ENCODE measurements at places on chromosomes 6 and 20.

DNA sequence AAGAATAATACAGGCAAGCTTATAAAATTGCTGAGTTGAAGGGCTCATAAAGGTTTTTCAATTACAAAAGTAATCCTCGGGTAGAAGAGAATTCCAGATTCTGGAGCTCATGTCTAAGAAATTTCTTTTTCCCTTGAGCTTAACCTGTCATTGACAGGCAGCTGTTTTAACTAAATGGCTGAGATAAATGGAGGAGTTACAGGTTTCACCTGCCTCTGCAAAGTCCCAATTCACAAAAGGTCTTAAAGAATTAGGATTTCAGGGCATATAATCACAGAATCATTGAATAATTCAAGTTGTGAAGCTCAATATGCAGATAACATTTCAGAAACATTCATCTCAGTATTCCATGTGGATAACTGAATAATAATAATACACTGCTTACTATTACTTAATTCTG is 660.1 kb upstream of the NRSN1 start:
- no peak for DNase-seq

DNA sequence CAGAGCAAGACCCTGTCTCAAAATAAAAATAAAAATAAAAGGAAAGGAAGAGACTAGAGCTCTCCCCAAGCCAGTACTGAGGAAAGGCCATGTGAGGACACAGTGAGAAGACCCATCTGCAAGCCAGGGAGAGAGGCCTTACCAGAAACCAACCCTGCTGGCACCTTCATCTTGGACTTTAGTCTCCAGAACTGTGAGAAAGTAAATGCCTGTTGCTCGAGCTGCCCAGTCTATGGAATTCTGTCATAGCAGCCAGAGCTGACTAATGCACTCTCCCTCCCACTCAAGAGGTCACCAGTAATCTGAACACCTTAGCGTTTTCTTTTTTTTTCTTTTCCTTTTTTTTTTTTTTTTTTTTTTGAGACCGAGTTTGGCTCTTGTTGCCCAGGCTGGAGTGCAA is 7.3 kb upstream of the PRPH2 start:
- DNase-seq, result no peak

- DNase-seq, result no peak
These were observed 600 bp downstream of the XPO5 start for GRCh38 chr6:43575105-43575771.

- DNase-seq, result no peak
These were observed 58.8 kb upstream of the CNKSR3 start for GRCh38 chr6:154569156-154569862.

DNA sequence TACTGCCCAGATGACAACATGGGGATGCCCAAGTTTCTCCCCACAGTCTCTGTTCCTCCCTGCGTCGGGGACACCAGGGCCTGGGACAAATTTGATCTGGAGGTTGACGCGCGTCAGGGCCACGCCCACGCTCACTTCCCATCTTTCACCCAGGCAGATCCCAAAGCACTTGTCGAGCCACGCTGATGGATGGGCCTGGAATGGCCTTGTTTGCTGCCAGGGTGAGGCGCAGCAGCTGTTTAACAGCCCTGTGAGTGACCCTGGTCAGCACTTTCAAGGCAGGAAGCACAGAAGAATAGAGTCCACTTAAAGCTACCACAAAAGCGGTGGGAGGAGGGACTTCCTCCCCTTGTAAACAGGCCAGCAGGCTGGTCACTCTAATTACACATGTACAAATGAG is 324.7 kb upstream of the JARID2 start:
- no peak for DNase-seq

GRCh38 chr20:16167423-16168130 is 405.7 kb downstream of the KIF16B start:
- DNase-seq, result no peak

DNA sequence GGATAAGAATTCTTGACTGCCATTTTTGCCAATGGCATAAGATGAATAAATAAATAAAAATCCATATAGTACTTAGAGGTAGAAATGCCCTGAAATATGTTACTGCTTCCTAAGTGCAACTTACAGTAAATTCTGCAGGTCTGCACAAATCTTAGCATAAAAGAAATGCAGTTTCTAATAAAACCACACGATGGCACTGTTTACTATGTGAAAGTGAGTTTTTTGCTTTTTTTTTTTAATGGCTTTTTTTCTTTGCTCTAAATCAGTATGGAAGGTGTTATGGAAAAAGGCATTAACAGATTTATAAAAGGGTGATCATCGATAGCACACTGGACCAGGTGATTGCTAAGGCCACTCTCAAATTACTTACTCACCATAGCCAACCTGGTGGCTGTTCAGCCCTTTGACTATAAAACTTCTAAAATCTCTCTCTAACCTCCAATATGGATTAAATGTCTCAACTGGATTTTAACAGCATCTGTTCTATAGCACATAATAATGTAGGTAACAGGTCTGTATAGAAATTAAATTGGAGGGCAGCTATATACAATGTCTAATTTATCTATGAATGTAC is 45.8 kb downstream of the AHI1 start:
- no peak for DNase-seq

- DNase-seq, result no peak
These were observed 954.0 kb upstream of the MAN1A1 start for GRCh38 chr6:120303527-120303926.

DNA sequence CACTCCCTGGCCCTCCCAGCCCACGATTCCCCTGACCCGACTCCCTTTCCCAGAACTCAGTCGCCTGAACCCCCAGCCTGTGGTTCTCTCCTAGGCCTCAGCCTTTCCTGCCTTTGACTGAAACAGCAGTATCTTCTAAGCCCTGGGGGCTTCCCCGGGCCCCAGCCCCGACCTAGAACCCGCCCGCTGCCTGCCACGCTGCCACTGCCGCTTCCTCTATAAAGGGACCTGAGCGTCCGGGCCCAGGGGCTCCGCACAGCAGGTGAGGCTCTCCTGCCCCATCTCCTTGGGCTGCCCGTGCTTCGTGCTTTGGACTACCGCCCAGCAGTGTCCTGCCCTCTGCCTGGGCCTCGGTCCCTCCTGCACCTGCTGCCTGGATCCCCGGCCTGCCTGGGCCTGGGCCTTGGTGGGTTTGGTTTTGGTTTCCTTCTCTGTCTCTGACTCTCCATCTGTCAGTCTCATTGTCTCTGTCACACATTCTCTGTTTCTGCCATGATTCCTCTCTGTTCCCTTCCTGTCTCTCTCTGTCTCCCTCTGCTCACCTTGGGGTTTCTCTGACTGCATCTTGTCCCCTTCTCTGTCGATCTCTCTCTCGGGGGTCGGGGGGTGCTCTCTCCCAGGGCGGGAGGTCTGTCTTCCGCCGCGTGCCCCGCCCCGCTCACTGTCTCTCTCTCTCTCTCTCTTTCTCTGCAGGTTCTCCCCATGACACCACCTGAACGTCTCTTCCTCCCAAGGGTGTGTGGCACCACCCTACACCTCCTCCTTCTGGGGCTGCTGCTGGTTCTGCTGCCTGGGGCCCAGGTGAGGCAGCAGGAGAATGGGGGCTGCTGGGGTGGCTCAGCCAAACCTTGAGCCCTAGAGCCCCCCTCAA is at the start of gene LTA:
Gene LTA (plus strand): TSS at position 249 of the 871 bp plus-strand sequence. CDS start 454 bp downstream, at position 703.
- DNase-seq, result peak; percentile 71

- no peak for DNase-seq
These were observed 36.3 kb upstream of the TGM2 start for GRCh38 chr20:38201356-38201755.

- no peak for DNase-seq
These were observed 70.5 kb upstream of the FYN start for GRCh38 chr6:111943726-111944125.

DNA sequence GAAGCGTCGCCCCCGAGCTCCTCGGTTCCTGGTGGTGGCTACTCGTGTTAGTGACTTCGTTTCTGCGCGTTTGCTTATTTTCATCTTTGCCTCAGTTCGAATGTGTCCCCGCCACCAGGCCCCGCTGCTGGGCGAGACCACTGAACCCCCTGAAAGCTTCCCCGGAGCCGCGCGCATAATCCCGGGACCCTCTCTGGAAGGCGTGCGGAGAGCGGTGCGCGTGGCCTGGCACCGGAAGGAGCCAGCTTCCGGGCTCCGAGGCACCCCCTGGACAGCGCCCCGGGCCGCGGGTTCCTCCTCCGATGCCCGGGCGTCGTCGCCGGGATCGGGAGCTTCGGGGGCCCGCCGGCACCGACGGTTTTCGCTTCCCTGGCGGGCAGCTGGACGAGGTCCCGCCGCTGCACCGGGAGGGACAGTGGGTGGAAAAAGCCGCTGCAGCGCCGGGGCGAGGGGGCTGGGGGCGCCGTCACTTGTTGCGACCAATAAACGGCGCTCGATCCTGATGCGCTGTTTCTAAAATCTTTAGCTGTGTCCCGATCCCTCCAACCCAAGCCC is 643 bp upstream of the SLC35D3 start:
- no peak for DNase-seq

DNA sequence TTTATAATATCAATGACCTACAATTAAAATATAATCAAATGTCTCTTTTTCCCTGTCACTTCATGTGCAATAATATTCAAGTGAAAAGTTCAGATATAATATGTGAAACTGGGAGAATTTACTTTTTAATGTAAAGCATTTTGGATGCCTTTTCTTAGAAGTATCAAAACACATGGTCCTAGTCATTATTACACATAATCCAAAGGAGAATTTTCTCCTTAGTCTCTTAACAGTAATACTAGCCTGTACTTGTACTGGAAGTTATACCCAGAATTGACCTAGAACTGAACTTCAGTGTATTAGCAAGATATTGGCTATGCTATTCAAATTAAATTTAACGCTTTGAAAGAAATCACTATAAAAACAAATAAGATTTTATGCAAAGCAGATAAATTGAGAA is 842.6 kb upstream of the MANEA start:
- no peak for DNase-seq

GRCh38 chr6:706146-706545 is 13.2 kb upstream of the EXOC2 start:
- DNase-seq, result no peak

- no peak for DNase-seq
These were observed 98.4 kb downstream of the PERP start for GRCh38 chr6:138008791-138009190.

DNA sequence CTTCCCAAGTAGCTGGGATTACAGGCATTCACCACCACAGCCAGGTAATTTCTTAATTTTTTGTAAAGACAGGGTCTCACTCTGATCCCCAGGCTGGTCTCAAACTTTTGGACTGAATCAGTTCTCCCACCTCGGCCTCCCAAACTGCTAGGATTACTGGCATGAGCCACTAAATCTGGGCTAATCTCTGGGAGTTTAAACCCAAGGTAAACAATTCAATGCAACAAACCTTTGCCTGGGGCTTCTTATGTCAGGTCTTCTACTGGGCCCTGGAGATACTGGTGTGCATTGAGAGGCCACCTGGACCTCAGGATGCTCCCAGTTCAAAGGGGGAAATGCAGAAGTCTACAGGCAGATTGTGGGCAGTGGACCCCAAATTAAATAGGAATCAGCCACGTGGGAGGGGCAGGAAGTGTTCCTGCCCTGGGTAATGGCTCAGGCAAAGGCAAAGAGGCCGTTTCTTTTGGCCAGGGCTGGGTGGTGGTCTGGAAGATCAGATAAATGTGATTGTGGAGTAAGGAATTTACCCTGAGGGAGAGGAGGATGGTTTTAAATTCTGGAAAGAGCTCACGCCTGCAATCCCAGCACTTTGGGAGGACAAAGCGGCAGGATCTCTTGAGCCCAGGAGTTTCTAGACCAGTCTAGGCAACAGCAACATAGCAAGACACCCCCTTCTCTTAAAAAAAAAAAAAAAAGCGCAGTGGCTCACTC is 1.3 kb upstream of the MYBL2 start:
- no peak for DNase-seq

- DNase-seq, result no peak
These were observed 32.1 kb upstream of the NR2E1 start for GRCh38 chr6:108133594-108134179.

- DNase-seq, result no peak
These were observed 14.4 kb downstream of the SNRPC start for GRCh38 chr6:34771727-34772126.

- no peak for DNase-seq
These were observed 21.7 kb downstream of the TGM6 start for GRCh38 chr20:2402271-2402980.

DNA sequence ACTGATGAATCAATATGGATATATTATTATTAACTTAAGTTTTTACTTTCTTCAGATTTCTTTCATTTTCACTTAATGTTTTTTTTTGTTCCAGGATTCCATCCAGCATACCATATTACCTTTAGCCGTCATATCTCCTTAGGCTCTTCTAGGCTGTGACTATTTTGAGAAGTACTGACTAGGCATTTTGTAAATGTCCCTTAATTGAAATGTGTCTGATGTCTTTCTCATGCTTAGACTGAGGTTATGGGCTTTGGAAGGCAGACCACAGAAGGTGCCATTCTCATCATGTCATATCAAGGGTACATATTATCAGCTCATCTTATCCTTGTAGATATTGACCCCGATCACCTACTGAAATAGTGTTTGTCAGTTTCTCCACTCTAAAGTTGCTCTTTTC is 101.3 kb downstream of the FOXO3 start:
- DNase-seq, result no peak

- DNase-seq, result no peak
These were observed 144.0 kb downstream of the CCDC170 start for GRCh38 chr6:151637814-151638213.

- DNase-seq, result no peak
These were observed 9.7 kb upstream of the HMGA1 start for GRCh38 chr6:34226731-34227586.

GRCh38 chr6:35736253-35736894 is 458 bp upstream of the ARMC12 start:
- DNase-seq, result peak; percentile 84

GRCh38 chr6:164917211-164917610 is 392.2 kb downstream of the C6orf118 start:
- no peak for DNase-seq

GRCh38 chr6:1763404-1763803 is 153.7 kb downstream of the FOXC1 start:
- DNase-seq, result no peak

DNA sequence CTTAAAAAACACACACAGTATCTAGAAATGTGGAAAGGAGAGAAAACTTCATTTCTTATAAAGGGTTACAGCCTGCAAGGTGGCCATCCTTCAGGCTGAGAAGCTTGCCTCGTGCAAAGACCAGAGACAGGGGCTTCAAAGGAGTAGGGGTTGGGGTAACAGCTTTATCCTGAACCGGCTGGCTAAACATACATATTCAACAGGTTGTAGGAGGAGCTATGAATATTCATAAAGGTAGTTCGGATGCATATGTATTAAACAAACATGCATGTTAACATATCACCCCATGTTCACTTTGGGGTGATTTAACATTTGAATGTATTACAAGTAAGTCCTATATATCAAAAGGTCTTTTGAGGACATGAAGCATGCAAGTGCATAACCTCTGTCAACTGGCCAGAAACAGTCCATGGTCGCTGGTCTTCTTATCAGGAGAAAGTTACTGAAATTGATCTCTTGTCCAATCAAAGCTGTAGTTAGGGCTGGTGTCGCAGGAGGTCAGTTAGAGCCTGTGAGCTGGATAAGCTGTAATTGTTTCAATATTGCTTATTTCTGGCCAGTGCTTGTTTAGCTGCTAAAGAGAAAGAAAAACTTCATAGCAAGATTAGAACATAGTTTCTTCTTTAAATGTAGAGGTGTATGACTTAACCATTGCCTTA is 2.3 kb upstream of the STMND1 start:
- DNase-seq, result no peak

Data from activated CD4-positive, alpha-beta T cell treated with anti-CD3 and anti-CD28 coated beads, Interleukin-2, amount 50 U/mL, for 1 hour (primary cell).